ENCODE measurements at places on chromosomes 5 and 9.
A peak's percentile ranks its signal among the peaks of the same experiment; 100 is the strongest.

DNA sequence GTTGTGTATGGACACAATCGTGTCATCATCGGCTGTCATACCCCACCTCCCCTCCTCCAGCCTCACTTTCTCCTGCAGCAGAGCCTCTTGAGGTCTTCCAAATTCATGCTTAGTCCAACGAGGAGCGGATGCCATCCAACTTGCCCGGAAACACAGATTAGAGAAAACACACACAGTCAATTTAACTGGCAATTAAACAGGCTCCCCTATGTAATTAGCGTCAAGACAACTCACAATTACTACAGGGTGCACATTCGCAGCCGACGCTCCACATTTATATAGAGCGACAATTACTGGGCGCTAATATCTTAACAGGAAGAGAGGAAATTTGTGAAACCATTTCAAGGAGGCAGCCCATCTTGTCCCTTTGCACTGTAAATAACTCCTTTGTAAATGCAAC lies 86.0 kb upstream of the ZNF618 start:
- no peak for DNase-seq

DNA sequence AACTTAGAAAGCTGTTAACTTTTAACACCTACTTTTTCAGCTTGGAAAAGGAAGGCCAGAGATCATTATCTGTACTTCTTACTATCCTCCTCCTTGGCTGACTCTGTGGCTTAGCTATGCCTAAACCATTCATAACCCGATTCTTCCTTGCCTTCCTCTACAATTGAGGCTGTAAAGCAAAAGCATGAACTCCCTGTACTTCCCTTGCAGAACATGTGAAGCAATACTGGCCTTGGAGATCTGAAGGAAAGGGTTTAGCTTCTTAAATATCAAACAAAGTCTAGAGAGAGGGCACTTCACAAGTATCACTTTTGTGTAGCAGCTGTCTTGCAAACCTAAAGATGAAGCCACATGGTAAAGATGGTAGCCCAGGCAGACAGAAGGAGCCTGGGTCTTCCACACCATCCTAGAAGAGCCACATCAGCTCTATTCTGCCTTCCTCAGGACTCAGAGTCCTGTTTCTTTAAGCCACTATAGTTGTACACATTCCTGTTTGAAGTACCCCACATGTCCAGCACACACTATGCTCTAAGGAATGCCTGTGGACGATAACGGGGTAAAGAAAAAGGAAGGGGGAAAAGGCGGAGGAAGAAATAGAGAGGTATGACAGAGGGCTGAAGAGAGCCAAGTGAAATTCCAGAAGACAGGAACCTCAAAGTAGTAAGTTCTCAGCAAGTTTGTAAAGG lies 169.2 kb downstream of the SLIT3 start:
- DNase-seq = no peak

DNA sequence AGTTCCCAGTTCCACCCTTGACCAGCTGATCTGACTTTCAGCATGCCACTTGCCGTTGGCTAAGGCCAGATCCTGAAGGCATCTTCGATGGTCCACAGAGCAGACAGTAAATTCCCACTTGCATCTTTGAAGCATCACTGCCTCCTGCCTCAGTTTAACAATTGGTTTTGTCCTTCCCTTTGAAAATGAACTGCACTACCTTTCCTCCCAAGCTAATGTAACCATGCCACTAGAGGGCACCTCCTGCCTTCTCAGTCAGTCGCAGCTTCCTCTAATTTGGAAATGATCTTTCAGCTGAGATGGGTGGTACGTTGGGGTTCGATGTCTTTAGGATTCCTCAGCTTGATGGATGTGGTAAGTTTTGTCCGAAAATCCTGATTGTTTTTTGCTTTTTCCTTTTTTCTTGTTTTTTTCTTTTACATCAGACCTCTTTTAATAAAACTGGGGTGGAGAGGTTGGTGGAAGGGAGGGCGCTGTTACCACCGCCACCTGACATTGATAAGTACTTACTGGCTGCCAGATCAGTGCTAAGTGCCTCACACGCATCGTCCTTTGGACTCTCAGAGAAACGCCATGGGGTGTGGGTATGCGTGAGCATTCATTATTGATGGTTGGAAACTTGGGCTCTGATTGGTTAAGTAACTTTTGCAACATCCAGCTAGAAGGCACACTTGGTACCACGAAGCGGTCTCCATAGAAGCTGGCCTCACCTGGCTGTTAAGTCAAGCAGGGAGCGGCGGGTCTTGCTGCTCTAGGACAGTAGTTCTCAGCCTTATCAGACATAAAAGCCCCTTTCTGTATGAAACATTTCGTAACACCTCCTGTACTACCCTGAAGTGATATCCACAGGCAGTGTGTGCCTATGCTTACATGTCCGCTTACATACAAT lies 16.9 kb downstream of the PTTG1 start:
- no peak for DNase-seq

DNA sequence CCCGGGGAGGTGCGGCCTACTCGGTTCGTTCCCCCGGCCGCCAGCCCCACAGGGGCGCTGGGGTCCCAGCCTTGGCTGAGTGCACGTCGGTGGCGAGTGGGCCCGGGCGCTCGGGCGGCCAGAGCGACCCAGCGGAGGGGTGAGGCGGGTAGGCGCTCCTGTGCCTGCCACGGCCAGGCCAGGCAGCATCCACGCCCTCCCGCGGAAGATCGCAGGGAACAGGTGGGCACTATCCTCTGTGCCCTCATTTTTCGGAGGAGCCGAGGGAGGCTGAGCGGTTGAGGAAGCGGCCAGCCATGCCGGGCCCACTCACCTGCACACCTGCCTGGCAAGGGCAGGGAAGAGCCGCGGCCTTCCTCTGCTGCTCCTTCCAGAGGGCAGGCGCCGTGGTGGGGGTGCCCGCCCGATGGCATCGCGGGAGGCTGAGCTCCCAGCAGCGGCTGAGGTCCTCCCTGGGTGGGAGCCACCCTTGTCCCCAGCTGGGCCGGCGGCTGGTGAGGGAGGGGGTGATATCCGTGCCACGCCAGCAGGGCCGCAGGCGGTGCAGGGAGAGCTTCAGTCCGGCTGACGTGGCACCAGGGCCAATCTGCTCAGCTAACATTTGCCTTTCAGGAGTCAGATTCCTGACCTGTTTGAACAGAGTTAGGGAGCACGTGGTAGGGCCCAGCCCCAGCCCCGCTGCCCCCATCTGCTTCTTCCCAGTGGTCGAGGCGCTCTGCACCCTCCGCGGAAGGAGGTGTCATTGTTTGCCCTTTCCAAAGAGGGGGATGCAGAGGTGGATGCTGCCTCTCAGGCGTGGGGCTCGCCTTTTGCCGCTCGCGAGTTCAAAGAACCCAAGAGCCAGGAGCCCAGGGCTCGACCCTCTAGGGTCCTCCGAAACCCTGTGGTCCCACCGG lies 1.6 kb upstream of the SEC16A start:
- DNase-seq = no peak

- DNase-seq = no peak
Measured at GRCh38 chr5:125826214-125826613, 597.0 kb upstream of the GRAMD2B start.

- no peak for DNase-seq
Measured at GRCh38 chr9:101032426-101032825, 3.9 kb downstream of the PLPPR1 start.

- DNase-seq = no peak
Measured at GRCh38 chr5:178854284-178854683, 5.5 kb upstream of the ZNF354B start.

- no peak for DNase-seq
Measured at GRCh38 chr5:3825531-3826451, 230.2 kb downstream of the IRX1 start.

DNA sequence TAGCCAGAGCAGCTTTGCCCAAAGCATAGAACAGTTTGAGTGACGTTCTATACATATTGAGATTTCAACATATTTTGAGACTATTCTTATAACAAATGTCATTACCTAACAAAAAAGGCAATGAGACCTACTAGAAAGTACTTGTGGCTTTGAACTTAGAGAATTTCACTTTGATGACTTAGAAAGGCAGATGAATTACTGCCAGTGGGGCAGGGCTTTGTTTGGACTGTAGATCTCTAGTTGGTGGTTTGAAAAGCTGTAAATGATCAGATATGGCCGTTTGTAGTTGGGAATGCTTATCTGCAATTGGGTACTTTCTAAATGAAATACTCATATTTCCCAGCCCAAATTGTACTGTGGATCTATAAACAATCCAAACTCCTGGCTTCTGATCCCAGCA lies 28.1 kb downstream of the SOX30 start:
- DNase-seq = no peak

DNA sequence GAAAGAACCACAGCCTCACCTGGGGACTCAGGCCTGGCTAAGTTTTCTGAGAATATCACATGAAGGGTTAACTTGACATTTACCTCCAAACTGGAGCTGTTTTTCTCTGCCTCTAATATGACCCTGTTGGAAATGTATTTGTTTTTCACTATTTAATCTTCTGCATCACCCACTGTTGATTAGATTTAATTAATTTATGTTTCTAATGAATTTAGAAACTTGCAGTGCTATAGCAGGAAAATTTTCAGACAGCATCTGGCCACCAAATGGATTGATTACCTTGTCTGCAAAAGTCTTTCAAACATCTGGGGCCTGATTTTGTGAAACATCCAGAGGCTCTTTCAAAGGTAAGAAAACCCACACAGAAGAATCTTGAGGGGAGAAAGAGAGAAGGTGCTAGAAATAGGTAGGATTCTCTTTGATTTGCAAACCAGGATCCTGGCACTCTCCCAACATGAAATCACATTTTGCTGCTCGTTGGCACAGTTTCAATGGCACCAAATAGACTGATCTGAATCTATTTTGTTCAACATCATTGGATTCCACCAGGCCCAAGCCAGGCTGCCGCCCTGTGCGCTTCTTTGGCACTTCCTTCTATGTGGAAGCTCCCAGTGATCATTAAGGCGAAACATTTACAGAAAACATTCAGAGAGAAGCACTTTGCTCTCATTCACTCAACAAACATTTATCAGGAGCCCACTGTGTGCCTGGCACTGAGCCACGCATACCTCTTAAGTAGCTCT lies 157.3 kb downstream of the PPP2R2B start:
- DNase-seq = no peak

GRCh38 chr9:111728617-111729366 lies 65.9 kb downstream of the SHOC1 start:
- no peak for DNase-seq

- no peak for DNase-seq
Measured at GRCh38 chr9:116002624-116003023, 151.0 kb upstream of the PAPPA start.

- peak; percentile 58 for DNase-seq
Measured at GRCh38 chr5:134524272-134524825, 1.1 kb upstream of the JADE2 start.

All from activated T-helper 1 cell treated with anti-CD3 and anti-CD28 coated beads, Interleukin-2, amount 50 U/mL, for 16 hours (primary cell).